ENCODE measurements at places on chromosomes 1 and 21. TPM values are rescaled to one million over a fixed set of nuclear protein-coding genes. Genes with fewer than 3 reads are reported as not detected.

Gene MAST2
- 25.4 TPM for total RNA-seq

Gene ST6GALNAC3
- not detected for total RNA-seq

Gene SERPINC1
- not detected for total RNA-seq

Gene CCDC181
- total RNA-seq, result 0.56 TPM

Gene PRKAA2
- total RNA-seq, result not detected

Gene SPATA45
- total RNA-seq, result not detected

Gene DIO1
- total RNA-seq, result not detected

Gene CRP
- not detected for total RNA-seq

Gene GJA9
- not detected for total RNA-seq

Gene ITLN2
- not detected for total RNA-seq

Gene SYT6
- total RNA-seq, result not detected

Gene RPE65
- total RNA-seq, result not detected

Gene GCSAML
- total RNA-seq, result not detected

Gene C1orf167
- not detected for total RNA-seq

Gene OR10X1
- total RNA-seq, result not detected

Gene CR1
- total RNA-seq, result not detected

Gene FAM167B
- total RNA-seq, result 0.29 TPM

Gene CCDC190
- total RNA-seq, result 0.29 TPM

Gene ADGRB2
- total RNA-seq, result 1.2 TPM
